Tibial nerve (tissue), 4 donors: ENCODE measurements at places on chromosomes 3 and 15. TPM values are rescaled to one million over a fixed set of nuclear protein-coding genes. Genes with fewer than 3 reads are reported as not detected.

DNA sequence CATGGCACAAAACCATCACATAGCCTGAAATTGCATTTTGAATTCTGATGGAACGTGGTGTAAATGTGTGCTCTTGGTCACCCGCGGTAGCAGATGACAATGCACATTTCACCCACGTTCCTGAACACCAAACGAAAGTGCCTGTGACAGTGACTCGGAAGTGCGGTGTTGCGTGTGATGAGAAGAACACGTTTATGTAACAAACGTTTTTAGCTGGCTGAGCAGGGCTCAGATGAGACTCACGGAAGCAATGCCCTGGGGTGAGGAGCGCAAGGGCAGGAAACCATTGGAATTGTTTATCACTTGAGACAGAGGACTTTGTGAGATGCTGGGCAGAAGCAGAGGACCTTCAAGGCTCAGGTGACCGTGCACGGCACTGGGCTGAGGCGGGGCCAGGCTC lies 449.2 kb upstream of the CFAP20DC start:
- DNase-seq = no peak

The RPN1 gene
- total RNA-seq = 218 TPM

DNA sequence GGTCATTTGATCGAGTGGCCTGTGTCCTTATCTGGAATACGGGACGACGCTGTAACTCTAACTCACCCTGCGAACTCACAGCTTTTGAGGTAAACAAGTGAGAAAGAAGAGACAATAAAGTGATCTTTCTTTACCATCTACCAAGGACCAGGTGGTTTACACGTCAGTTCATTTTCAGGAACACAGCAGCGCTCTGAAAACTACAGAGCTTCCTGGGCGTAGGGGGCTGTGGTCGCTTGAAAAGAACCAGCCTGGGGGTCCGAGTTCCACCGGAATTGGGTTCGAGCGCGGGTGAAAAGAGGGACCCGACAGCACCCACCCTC lies 357 bp downstream of the KIAA1143 start:
- no peak for DNase-seq

GRCh38 chr3:100954199-100954935 lies 38.9 kb downstream of the ABI3BP start:
- no peak for DNase-seq

DNA sequence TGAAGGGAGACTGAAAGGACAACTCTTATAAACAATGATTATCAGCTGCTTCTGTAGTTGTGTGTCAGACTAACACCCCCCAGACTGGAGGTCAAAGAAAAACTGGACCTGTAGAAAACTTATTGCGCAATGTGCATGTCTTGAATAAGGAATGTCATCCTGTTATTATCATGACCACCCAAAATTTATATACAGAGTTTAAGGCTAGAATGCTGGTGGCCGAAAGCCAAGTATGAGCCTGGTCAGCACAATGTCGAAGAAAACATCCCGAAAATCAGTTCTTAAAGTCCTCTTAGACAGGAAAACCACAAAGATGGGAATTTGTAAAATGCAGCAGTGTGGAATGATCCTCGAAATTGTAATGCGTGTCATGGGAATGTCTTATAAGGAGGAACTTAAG lies 29.3 kb downstream of the RFTN1 start:
- DNase-seq = no peak

- DNase-seq = no peak
Measured at GRCh38 chr3:131082246-131082645, 55.6 kb downstream of the NEK11 start.

The MUC20 gene
- total RNA-seq = 33.1 TPM

DNA sequence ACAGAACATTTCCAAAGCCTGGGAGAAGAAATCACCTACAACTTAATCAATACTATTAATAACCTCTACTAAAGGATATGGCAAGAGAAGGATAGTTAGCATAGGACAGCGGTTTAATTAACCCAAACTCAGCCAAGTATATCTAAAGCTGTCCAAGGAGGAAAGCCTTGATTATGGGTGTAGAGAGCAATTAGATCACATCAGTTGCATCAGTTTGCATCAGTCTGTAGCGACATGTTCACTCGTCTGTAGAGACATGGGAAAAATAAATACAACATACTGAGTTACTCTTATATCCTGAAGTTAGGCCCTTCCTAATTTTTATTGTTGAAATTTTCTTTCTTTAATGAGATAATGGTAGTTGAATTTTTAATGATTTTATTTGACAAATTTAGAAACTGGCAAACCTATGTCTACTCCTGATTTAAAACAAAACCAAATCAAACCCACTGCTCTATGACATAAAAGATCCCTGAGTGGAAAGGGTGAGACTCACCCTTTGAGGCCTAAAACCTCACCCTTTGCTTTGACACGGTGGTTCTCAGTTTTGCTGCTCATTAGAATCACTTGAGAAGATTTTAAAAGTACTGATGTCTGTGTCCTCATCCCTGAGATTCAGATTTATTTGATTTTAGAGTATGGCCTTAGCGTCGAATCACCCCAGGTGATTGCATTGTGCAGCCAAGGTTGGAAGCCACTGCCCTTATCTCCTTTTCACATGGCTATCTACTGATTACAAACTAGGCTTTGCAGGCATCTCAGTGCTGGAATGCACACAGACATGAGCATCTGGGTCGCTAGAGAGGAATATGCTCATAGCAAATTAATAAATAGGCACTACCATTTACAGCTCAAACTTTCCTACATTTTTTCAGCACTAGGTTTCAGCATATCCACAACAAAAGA lies 2.8 kb upstream of the CLRN1 start:
- no peak for DNase-seq

DNA sequence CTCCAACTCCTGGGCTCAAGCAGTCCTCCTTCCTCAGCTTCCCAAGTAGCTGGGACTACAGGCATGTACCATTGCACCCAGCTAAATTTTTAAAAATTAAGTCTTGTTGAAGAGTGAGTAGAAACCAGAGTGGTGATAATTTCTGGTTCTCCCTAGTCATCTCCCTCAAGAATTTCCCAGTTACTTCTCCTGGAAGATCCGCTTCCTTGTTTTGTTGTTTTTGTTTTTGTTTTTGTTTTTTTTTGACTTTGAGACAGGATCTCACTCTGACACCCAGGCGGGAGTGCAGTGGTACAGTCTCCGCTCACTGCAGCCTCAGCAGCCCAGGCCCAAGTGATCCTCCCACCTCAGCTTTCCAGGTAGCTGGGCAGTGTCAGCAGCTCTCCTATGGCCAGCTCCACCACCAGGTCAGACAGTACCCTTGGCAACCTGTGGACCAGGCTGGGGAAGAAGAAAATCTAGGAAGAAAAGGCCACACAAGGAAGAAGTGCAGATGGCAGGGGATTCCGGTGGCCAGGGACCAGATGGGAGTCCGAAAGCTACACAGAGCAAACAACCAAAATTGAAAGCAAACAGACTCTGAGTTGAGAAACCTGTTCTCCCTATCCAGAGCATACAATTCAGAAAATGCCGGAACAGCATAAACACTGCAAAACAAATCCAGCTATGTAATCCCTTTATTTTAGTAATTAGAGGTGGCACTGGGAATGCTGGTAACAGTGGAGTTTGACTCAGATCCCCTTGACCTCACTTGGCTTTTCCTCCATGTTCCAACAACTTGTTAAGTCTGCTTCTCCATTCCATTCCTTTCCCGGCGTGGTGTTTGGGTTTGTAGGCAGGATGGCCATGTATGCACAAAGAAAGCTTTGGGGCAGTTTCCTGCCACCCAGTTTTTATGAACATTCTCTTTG lies 266.6 kb upstream of the CTDSPL start:
- DNase-seq = no peak

- no peak for DNase-seq
Measured at GRCh38 chr3:130692455-130692854, 54.2 kb downstream of the PIK3R4 start.

DNA sequence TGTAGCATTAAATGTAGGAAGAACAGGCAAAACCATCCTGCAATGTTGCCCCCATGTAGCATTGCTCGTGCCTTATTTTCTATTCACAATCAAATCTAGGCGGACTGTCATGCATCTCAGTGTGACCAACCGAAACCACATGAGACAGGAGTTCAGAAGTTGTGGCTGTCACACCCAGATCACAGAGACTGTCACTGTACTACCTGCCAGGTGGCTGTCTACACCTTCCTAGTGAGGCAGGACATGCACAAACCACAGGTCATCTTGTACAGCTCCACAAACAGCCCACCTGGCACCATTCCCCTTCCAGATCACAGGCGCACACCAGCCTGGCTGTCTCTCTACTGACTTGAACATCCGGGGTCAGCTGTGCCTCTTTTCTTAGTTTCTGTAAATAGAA lies 392.8 kb downstream of the OCA2 start:
- DNase-seq = no peak

The CSPG4 gene
- total RNA-seq = 100 TPM

- no peak for DNase-seq
Measured at GRCh38 chr3:190269101-190269500, 53.1 kb downstream of the CLDN1 start.

GRCh38 chr3:151722856-151723255 lies 10.9 kb upstream of the AADACL2 start:
- no peak for DNase-seq

DNA sequence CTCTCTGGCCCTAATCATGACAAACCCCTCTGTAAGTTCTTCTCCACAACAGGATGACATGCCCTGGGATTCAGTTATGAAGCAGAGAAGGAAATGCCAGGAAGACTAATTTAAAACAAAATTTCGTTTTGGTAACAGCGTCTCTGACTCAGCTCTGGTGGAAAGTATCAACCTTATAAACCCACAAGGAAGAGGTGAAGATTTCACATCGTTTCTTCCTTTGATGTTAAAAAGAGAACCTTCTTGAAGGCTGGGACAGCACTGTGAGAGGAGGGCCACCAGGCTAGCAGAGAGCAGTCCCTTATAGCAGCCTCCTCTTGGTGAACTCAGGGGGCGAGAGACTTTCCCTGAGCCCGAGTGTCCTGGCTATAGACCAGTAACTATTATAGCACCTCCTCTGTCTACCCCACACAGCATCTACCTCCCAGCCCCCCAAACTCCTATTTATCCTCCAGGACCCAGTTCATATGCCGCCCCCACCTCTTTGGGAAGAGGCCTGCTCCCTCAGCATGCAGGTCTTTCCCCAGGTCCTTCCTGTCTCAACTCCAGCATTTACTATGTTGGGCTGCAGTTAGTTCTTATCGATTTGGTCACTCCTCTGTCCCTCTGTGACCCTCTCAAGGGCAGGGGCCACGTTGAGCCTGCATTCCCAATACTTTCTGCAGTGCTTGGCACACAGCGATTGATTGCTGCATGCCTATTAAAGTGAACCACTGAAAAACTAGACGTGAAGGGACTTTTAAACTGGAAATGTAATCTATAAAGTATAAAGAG lies 321.5 kb upstream of the ICE2 start:
- no peak for DNase-seq

DNA sequence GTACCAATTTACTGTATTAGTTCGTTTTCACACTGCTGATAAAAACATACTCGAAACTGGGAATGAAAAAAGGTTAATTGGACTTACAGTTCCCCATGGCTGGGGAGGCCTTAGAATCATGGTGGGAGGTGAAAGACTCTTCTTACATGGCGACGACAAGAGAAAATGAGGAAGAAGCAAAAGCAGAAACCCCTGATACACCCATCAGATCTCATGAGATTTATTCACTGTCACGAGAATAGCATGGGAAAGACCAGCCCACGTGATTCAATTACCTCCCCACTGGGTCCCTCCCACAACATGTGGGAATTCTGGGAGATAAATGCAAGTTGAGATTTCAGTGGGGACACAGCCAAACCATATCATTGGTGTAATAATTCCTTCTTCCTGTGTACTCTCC lies 69.6 kb downstream of the C3orf20 start:
- DNase-seq = no peak

GRCh38 chr15:90101130-90101968 lies 919 bp downstream of the IDH2 start:
- no peak for DNase-seq

- no peak for DNase-seq
Measured at GRCh38 chr3:130939753-130940152, 45.9 kb downstream of the ATP2C1 start.

The SLC27A2 gene
- 0.21 TPM for total RNA-seq

- DNase-seq = no peak
Measured at GRCh38 chr15:85120351-85121113, 138.9 kb downstream of the PDE8A start.

GRCh38 chr15:83581381-83581780 lies 72.5 kb upstream of the ADAMTSL3 start:
- DNase-seq = no peak

- DNase-seq = no peak
Measured at GRCh38 chr3:132435911-132436425, 18.7 kb downstream of the DNAJC13 start.

DNA sequence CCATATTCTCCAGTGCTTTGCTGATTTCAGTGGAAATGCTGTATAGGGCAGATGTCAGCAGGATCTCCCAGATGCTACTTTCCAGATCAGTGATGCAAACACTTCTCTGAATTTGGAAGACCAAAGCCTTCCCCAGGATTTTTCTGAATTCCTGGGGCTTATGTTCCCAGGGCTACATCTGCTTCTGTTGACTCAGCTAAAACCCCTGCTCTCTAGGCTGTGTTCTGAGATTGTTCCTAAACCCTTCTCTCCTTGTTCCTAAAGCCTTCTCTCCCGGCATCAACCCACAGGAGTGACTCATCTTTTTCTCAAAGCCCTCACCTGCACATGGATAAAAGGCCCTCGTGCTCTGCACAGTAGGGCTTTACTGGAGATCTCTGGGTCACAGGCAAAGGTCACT lies 35.5 kb downstream of the FAH start:
- DNase-seq = no peak

The MYL3 gene
- total RNA-seq = 17.1 TPM

DNA sequence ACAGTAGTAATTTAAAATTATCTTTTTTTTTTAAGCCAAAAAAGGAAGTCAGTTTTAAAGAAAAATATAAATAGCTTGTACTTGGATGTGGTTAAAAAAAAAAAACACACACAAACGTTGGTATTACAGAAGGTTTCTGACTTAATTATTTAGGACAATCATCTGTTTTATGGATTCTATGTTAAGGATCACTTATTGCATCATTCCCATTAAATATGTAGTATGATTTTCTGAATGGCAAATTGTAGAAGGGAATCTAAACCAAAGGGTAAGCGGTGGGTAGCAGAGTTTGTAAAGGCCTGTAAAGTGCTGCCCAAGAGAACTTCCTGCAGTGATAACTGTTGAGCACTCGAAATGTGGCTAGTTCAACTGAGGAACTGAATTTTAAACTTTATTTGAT lies 8.0 kb downstream of the SENP2 start:
- no peak for DNase-seq

- DNase-seq = no peak
Measured at GRCh38 chr15:63815796-63816533, 17.8 kb downstream of the HERC1 start.
